Activated naive CD4-positive, alpha-beta T cell treated with Interleukin-2 at 50 U/mL for 16 hours (primary cell): ENCODE measurements at places on chromosomes 3 and 15.

DNA sequence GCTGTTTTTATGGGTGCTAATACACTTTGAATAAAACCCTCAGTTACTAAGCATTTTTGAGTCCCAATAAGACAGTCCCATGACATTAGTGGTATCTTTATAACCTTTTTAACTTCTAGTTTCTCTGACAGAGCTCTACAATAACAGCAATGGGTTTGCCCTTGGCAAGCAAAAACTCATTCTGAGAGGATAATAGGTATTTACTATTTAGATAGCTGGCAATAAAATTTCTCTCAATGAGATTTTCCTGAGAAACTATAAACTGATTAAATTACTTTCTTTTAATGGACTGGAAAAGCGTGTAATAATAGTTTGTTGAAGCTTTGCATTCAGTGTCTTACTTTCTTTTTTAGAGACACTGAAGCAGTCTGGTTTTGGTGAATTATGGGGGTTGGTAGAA, 168.0 kb upstream of the MLF1 start:
- DNase-seq = no peak

GRCh38 chr3:114411811-114412803, 118.3 kb downstream of the TIGIT start:
- peak; percentile 8 for DNase-seq

DNA sequence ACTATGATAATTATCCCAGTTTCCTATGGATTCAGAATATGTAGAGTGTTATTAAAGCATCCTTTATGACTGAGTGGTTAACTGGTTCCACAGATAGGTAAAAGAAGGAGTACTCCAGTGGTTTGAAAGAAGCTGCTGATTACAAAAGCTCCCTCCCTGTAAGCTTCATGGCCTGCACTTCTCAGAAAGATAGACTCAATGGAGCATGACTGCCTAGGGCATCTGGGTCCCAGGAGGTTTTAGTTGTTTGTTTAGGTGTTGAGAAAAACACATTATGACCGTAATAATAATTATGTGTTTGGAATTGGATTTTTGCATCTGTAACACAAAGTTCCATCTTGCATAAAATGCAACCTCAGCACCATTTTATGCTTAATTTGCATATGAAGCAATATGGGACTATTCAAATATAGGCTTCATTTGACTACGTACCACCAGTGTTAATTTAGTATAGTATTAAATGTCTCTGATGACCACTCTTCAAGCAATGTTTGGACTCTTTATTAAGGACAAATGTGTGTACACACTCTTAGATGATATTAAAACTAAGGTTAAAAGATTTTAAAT, 121.1 kb downstream of the ROBO2 start:
- no peak for DNase-seq

DNA sequence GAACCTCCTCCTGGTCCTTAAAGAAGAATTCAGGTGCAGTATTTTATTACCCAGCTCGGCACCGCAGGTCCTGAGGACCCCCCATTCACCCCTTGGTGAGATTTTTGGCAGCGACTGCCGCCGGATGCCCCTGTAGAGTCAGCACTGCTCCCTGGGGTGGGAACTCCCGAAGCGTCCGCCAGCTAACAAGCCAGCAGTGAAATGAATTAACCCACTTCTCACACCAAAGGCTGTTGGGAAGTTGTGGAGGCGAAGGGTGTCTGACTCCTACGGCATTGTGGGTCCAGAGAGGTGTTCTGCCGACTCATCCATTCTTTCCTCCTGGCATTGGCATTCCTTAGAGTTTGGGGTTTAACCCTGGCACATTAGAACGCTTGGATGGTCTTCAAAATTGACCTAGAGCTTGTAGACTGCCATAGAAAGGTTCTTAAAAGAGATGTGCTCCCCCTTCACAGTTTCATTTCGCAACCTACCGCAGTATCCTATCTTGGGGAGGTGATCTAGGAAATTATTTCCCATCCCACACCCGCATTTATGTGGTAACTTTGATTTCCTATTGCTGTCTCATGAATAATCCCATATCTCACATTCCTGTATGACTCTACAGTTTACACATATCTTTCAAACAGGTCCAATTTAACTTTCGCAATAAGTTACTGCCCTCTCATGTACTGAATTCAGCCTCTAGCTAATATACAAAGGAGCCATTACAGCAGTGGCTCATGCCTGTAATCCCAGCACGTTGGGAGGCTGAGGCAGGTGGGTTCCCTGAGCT, 879 bp upstream of the EIF5A2 start:
- DNase-seq = no peak

DNA sequence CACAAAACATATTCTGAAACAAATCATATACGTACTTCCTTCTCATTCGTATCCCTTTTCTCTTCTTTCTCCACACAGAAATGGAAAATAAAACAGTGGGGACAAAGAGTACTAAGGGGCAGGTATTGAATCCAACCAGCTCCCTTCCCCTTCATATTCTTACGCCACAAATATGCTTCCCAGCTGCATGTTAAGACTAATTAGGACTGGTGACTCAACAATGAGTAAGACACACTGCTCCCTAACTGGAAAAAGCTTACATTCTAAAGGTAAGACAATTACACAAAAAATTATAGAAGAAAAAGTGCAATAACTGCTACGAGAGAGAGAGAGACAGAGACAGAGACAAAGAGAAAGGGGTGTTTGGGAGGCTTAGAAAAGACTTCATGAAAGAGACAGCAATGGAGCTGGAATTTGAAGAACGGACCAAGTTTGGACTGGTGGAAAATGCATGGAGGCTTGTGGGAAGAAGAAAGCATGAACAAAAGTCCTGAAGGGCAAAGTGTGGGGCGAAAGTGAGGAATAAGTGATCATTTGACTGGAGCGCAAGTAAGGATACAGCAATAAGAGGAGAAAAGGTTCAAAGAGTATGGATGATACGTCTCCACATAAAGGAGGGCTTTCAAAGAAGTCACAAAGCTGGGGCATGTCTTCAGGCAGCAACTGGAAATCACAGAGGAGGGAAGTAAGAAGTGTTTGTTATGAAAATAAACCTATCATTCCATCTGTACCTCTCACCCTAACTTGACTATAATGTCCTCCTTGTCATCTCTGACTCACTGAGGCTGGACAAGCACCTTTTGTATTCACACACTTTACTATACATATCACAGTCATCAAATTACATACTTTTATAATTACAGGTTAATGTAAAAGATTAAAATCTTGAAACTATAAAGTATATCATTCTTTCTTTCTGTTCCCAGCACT, 49.2 kb downstream of the RYK start:
- no peak for DNase-seq

DNA sequence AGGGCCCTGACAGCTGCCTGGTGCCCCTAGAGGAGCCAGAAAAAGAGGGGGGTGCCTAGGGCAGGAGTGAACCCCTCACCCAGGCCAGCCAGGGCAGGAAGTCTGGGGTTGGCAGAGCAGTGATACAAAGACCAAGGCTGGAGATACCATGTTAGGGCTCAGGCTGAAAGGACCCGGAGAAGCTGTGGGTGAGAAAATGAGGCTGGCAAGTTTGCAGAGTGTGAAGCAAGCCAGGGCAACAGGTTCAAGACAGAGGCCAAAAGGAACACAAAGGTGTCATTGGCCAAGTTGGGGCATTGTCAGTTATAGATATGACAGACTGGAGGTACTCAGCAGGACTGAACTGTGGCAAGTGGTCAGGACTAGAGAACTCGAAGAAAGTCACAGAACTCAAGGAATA, 40.6 kb upstream of the IREB2 start:
- no peak for DNase-seq

GRCh38 chr3:54167999-54168398, 45.6 kb downstream of the CACNA2D3 start:
- no peak for DNase-seq

DNA sequence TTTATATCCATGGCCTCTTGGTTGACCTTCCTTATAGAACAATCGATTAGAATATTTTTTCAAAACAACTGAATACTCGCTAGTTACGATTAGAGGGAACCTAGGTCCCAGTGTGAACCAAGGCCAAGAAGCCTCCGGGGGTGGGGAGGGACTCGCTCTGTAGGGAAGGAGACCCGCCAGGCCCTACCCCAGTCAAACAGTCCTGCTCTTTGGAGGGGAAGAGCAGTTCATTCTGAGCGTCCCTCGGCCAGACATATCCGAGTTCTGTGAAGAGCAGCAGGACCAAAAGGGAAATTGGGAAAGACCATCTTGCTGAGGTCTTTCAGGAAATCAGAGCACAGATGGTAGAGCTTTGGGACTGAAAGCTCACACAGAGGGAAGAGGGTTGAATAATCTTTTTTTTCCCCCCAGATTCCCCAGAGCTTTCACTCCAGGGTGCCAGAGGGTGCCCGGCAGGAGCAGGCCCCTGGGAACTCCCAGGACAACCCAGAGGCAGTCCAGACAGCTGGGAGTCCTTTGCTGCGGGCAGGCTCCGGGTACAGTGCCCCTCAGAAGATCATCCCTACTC, 137.2 kb upstream of the HES1 start:
- DNase-seq = no peak

- no peak for DNase-seq
Observed at GRCh38 chr3:186577521-186577920, 7.0 kb downstream of the DNAJB11 start.

- DNase-seq = no peak
Observed at GRCh38 chr3:66039590-66039887, 821 bp upstream of the MAGI1 start.
